A172 (cell line): ENCODE measurements at places on chromosomes 6 and 20.

DNA sequence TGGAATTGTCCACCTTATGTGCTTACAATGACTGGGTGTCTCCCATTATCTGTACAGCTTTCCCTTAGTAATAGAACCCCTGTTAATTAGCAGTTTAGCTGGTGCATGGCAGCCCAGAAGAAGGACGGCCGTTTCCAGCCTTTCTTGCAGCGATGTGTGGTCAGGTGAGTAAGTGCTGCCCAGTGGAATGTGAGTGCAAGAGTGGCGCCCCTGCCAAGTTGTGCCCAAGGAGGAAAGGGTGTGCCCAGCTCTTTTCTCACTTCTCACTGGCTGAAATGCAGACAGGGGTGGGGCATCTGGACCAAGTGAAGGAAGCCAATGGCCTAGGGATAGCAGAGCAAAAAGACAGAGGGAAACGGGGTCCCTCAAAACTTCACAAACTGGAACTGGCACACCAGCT lies 296.8 kb downstream of the PREX1 start:
- peak; percentile 74 for DNase-seq

GRCh38 chr6:135075018-135075417 lies 20.4 kb upstream of the HBS1L start:
- no peak for DNase-seq

- DNase-seq, result no peak
These were observed 47.7 kb downstream of the ZNF831 start for GRCh38 chr20:59211208-59211765.

- DNase-seq, result no peak
These were observed at the start of gene WFDC13 for GRCh38 chr20:45701873-45702272. Gene WFDC13, plus strand, starts transcription at chr20:45702038. Its CDS starts 86 bp downstream, at chr20:45702124.

DNA sequence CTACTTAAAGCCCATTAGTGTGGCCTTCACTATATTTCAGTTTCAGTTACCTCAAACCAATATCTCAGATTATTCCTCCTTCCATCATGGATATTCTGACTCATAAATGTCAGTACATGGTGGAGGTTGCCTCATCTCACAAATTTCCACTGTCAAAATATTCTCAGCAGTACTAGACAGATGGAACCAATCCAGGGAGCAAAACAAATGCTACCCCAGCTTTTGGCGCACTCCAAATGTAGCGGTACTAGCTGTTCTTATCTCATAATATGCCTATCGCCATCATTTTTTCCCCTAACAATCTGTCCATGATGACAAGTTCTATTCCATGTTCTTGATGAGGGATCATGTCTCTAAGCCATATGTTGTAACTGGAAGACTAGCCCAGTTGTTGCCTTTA lies 1026.1 kb downstream of the KIF16B start:
- DNase-seq, result no peak

- peak; percentile 87 for DNase-seq
These were observed 374.9 kb upstream of the FLRT3 start for GRCh38 chr20:14712302-14712739.
